Activated CD4-positive, CD25-positive, alpha-beta regulatory T cell treated with anti-CD3 and anti-CD28 coated beads, Interleukin-2, amount 50 U/mL, for 16 hours (primary cell): ENCODE measurements at places on chromosomes 4 and X.

GRCh38 chr4:123495530-123495929 lies 98.9 kb downstream of the SPRY1 start:
- DNase-seq, result no peak

DNA sequence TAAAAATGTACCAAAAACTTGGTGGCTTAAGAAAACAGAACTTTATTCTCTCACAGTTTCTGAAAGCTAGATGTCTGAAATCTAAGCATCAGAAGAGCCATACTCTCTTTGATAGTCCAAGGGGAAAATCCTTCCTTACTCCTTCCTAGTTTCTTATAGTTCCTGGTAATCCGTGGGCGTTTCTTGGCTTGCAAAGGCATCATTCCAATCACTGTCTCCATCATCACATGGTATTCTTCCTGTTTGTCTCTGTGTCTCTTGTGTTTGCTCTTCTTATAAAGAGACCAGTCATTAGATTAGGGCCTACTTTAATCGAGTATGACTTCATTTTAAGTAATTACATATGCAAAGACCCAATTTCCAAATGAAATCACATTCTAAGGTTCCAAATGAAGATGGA lies 118.9 kb upstream of the FSTL5 start:
- no peak for DNase-seq

GRCh38 chr4:68077737-68078136 lies 51.9 kb downstream of the TMPRSS11F start:
- DNase-seq, result no peak

DNA sequence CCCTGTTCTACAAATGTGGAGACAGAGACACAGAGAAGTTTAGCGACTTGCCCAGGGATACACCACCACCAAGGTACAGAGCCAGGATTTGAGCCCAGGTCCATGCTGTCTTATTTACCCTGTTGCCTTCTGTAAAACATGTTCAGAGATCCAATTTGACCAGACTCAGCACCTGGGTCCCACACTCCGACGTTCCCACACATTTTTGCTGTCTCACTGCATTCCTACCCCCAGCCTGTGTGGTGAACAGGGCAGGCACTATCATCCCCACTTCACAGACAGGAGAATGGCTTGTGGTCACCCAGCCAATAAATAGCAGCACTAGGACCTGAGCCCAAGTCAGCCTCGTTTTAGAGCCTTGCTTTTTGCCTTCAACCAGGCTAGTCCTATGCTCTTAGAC lies 102.8 kb downstream of the PJA1 start:
- DNase-seq, result no peak

DNA sequence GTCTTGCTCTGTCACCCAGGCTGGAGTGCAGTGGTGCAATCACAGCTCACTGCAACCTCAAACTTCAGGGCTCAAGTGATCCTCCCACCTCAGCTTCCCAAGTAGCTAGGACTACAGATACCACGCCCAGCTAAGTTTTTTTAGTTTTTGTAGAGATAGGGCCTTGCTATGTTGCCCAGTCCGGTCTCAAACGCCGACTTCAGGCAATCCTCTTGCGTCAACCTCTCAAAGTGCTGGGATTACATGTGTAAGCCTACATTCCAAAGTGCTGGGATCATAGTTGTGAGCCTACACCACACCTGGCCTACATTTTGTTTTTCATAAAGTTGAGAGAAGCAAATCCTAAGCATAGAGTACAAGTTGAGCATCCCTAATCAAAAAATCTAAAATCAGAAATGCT lies 42.2 kb downstream of the SMARCA5 start:
- no peak for DNase-seq

GRCh38 chr4:2698504-2698903 lies 57.6 kb downstream of the TNIP2 start:
- no peak for DNase-seq

DNA sequence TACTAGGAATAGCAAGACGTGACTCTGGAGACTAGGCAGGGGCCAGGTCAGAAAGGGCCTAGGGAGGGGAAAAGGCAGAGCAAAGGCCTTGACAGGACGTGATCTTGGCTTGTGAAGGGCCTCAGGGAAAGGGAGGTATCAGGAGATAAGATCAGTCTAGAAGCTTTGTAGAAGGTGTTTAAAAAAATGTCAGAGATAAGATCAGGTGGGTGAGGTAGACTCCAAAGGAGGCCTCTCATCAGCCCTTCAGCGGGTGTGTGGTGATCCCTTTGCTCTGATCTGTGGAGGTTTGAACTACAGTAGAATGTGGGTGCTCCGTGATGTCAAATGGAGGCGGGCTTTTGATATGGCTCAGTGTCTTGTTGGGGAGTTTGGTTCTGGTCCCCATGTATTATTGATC lies 78.8 kb upstream of the PRPS1 start:
- DNase-seq, result no peak

DNA sequence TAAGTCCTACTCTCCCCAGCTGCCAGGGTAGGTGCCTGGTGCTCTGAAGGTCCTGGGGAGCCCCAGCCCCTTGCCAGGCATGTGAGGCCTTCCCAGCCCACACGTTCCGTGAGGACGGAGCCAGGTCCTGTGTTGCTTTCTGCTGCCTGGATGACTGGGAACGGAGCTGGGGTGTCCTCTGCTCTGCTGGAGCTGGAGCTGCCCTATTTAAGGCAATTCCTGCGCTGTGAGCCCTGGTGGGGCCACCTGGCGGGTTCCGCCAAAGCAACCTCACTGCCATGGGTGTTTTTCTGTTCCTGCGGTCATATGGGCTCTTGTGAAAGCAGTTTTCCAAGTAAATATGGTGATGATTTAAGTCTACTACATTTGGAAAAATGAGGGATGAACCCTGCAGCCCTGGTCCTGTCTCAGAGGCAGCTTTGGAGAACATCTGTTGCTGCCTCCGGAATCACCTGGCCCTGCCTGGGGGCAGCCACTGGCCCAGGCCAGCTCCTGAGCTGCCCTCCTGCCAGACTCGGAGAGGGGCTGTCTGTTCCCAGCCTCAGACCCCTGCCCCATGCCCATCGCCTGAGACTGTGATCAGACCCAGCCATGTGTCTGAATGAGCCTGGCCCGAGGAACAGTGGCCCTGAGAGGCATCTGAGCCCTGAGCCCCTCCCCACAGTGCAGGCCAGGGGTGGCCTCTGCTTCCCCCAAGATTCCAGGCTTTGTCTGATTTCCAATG lies 33.2 kb downstream of the FGFRL1 start:
- DNase-seq, result no peak

GRCh38 chr4:103400405-103400804 lies 202.3 kb upstream of the CENPE start:
- DNase-seq, result no peak

GRCh38 chr4:36065274-36065871 lies 178.9 kb downstream of the ARAP2 start:
- DNase-seq, result no peak

GRCh38 chr4:101417046-101417445 lies 69.7 kb upstream of the PPP3CA start:
- no peak for DNase-seq

DNA sequence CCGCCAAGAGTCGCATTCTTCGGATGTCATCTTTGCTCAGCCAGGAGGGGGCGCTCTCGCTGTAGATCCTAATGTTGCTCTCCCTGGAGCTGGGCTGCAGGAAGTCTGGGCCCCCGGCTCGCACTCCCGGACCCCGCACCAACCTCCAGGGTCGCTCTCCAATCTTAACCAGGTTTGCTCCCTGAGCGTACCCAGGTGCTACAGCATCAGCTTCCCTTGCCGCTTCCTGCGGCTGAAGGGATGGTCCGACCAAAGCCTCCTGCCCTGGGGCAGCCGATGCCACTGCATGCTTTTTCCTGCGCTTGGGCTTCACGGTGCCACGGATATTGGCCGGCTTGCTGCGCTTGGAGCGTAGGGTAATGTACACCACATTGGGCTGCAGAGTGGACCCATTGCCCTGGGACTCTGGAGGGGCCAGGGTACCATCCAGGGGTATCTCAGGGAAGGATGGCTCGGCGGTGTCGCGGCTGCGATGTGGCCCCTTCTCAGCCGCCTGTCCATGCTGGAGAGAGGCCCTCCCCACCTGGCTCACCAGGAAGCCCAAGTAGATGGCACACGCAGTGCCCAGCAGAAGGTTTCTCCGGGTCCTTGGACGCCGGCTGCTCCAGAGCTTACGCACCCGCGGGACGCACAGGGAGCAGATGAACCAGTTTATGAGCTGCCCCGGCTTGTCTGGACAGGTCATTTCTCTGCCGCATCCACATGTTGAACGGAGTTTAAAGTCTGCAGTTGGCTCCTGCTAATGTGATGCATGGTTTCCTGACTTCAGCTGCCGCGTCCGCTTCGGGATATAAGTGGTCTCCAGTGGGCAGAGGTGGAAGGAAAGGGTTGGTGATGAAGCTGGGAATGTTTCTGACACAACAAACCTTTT lies 1.9 kb downstream of the GASK1B start:
- no peak for DNase-seq

DNA sequence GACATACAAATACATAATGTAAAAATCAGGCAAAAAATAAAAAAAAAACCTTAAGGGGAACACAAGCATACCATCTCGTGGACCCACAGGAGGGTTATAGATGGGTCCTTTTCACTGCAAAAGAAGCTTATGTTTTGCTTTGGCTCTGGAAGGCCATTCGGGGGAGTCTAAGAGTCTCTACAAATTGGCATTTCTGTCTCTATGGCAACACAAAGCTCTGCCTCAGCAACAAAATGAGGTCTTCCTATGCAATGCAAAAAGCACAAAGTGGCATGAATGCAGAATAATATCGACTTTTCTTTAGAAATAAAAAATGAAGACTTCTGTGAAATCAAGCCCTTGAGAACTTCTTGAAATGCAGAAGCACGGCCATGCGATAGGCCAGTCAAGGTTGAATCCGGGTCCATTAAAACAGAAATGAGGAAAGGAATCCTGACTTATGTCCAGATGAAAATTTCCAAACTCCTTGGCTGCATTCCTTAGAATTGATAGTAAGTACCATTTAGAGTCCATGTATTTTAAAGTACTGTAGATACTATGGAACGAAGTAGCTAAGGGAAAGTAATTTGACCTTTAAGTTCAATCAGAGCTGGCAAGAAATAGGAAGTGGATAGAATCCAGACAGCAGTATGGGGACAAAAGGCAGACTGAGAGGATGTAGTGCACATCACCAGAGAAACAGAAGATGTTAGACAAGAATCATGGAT lies 63.7 kb upstream of the PDLIM3 start:
- no peak for DNase-seq

DNA sequence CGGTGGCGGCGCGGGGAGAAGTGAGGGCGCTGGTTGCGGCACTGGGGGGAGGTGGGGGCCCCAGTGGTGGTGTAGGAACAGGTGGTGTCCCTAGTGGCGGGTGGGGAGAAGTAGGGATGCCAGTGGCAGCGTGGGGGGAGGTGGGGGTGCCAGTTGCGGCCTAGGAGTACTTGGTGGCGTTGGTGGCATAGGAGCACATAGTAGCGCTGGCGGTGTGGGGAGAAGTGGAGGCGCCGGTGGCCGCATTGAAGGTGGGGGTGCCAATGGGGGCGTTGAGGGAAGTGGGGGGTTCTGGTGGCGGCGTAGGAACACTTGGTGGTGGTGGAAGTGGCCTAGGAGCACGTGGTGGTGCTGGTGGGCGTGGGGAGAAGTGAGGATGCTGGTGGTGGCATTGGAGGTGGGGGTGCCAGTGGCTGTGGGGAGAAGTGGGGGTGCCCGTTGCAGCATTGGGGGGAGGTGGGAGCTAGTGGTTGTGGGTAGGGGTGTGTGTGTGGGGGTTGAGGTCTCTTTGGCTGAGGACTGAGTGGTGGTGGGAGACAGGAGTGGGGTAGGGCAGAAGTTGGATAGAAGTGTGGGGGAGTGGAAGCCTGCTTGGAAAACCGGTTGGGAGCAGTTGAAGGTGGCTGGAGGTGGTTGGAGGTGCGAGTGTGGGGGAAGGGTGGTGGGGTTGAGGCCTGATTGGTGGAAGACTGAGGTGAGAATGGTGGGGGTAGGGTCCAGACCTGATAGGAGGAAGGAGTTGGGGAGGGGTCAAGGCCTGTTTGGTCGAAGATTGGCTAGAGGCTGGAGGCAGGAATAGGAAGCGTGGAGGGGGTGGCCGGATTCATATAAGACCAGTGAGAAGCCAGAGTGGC lies 1.1 kb downstream of the GCNA start:
- no peak for DNase-seq

DNA sequence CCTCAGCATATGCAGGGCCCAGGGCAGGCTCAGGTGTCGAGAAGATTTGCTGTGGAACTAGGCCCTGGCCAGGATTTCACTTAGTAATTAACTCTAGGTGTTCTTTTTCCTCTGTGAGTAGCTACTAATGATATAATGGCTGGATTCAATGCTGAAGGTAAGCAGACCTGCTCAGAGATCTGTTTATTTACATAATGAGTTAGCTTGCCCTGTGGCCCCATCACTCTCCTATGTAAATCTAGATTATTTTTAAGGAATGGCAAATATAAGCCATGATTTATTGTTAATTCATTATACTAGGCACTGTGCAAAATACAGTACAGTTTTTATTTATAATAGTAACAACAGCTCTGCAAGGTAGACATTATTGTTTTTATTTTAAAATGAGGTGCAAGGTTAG lies 117.2 kb downstream of the IRF2 start:
- DNase-seq, result no peak

DNA sequence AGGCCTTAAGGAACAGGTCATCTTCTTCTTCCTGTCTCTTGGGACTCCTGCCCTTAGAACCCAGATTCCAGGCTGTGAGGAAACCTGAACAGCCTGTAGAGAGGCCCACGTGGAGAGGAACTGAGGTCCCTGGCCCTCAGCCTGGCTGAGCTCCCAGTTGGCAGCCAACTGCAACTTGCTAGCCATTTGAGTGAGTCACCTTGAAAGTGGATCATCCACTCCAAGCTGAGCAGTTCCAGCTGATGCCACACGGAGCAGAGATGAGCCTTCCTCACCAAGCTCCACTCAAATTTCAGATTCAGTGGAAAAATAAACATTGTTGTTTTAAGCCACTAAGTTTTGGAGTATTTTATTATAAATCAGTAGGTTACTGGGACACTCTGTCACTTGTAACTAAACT lies 392.5 kb downstream of the BCOR start:
- no peak for DNase-seq

- DNase-seq, result no peak
Observed at GRCh38 chr4:168449719-168450452, 30.4 kb downstream of the DDX60L start.

GRCh38 chrX:70456256-70456655 lies 11.6 kb downstream of the DLG3 start:
- DNase-seq, result no peak

DNA sequence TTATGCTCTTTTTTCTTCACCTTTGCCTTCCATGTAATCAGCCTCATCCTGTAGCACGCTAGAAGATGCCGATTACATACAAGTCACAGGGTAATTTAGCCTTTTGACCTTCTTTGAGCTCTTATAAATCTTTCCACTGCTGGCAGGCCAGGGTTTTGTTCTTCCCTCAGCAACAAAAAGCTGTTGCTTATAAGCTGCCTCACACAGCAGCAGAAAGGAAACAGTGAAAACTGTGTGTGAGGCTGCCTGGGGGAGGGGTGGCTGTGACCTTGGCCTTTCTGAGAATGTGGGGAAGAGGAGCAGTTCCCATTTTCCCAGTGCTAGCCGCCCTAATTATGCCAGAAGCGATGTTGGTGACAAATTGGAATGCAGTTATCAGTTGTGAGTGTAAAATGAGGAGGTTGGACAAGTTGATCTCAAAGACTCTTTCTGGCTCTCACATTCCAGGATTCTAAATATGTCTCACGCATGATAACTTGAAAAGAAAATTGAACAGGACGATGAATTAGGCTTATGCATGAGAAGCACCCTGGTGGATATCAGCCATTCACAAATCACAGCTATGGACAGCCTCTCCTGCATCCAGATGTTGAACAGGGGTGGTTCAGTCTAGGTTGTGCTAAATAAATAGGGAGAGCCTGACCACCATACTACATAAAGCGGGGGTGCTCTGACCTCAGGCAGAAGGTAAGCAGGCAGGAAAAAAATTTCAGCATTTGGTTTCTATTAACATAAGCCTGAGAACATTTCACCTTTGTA lies 25.7 kb downstream of the SLITRK2 start:
- no peak for DNase-seq
